ENCODE measurements at places on chromosomes 7 and 10. TPM values are rescaled to one million over a fixed set of nuclear protein-coding genes. Genes with fewer than 3 reads are reported as not detected.

- no peak for DNase-seq
These were observed 204.1 kb downstream of the EBF3 start for GRCh38 chr10:129760003-129760315.

GRCh38 chr10:61633665-61634064 lies 29.1 kb upstream of the CABCOCO1 start:
- DNase-seq, result no peak

DNA sequence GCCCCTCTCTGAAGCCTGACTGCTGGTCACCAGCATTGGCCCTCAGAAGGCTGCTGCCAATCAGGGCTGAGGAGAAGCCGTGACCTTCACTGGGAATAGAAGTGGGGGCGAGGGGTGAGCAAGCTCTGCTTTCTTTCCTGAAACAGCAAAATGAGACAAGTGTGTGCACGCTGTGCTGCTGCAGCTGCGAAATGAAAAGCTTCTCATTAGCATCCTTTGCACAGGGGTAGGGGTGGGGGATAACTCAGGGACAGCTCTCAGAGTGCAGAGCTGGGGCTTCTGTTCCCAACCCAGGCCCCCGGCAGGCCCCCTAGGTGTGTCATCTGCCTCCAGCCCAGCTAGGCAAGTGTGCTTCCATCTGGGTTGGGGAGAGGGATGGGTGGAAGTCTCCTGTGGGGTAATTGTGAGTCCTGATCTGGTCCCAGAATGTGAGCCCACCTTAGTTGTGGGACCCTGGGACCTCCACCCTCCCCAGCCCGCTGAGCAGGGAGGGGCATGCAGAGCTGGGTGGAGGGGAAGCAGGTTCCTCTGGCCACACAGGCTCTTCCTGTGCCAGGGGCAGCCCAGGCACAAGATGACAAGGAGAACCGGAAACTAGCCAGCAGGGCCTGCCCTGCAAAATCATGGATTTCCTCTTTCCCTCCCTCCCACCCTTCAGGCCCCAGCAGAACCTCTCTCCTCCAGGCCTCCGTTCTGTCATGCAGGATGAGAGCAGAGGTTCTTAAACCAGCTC lies 22.2 kb downstream of the ZNF467 start:
- no peak for DNase-seq

GRCh38 chr7:106767498-106768323 lies 97.4 kb upstream of the PIK3CG start:
- DNase-seq, result no peak

DNA sequence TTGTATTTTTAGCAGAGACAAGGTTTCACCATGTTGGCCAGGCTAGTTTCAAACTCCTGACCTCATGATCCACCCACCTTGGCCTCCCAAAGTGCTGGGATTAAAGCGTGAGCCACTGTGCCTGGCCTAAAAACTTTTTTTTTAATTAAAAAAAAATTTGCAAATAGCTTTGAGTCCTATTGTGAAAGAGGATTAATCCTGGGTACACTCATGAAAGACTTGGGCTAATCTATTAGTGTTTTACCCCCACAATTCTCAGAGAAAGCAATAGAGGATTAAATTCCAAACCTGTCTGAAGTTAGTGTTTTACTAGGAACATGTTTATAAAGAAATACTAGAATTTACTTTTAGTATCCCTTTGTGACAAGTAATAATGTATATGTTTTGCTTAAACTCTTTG lies 76.9 kb upstream of the ITGB1 start:
- DNase-seq, result no peak

DNA sequence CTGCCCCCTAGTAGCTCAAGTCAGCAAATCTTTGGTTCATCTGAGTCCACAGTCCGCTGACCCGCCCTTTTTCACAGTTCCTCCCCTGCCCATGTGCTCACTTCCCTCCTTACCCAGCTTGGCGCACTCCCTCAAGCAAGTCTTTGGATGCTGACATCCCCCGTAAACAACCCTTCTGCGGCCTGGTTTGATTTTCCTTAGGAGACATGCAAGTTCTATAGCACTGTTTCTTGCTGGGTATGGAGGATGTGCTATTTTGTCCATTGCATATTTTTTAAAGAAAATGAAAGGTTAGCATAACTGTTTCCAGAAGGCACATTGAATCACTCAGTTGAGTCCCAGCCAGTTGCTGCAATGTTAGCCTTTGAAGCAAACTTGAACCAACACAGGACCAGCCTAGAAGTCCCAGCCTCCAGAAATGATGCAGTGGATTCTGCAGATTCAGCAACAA lies 38.2 kb downstream of the HTRA1 start:
- DNase-seq, result no peak

DNA sequence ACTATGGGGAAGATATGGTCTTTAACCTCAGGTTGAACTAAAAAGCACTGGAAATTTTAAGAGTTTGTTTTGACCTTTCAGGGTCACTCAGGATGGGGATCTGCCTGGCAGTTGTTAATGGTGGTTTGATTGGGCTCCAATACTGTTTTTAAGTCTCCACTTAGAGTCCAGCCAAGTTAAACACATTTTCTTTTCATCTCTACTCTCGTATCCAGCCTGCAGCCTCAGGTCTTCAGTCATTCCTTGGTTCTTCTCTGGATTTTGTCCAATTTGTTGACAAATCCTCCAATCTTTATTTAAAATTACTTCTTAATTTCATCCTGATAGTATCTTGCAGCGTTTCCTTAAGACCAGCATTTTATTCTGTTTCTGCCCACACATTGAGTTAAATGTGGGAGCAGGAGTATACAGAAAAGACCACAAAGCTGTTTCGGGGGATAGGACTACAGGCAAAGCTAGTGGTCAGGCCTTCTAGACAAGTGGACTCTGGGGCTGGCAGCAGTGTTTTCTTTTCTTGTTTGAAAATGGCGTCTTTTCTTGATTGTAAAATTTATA lies 133.2 kb upstream of the INHBA start:
- DNase-seq, result no peak

DNA sequence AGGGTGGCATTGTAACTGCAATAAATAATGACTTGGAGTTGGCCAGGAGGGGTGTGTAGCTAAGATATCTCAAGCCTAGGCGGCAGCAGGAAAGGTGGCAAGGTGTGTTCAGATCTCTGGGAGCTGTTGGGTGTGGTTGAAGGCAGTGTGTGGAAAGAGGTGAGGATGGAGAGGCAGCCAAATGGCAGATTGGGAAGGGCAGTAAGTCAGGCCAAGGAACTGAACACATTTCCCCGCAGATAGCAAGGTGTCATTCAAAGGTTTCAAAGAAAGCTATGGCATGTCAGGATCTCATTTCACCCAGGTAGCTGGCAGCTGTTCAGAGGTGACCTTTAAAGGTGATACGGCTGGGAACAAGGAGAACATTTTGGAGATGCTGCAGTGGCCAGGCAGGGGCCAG lies 586.0 kb upstream of the MGMT start:
- DNase-seq, result no peak

- DNase-seq, result no peak
These were observed 286.7 kb downstream of the FZD1 start for GRCh38 chr7:91550931-91551330.

DNA sequence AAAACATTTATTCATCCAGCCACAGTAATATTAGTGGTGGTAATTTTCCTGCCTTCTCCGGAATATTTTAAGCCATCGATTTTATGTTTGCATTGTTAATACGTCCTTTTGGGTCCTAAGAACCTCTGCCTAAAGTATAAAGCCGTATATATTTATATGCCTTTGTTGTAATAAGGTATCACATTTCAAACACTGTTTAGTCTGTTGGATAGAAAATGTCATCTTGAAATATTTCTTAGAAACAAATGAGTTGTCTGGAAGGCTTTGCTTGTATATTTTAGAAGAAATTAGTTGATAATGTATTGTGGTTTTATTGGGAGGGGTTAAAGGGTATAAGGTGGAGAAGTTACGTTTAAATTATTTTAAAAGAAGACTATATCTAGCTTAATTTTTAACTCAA lies 11.1 kb downstream of the PRPF18 start:
- no peak for DNase-seq

DNA sequence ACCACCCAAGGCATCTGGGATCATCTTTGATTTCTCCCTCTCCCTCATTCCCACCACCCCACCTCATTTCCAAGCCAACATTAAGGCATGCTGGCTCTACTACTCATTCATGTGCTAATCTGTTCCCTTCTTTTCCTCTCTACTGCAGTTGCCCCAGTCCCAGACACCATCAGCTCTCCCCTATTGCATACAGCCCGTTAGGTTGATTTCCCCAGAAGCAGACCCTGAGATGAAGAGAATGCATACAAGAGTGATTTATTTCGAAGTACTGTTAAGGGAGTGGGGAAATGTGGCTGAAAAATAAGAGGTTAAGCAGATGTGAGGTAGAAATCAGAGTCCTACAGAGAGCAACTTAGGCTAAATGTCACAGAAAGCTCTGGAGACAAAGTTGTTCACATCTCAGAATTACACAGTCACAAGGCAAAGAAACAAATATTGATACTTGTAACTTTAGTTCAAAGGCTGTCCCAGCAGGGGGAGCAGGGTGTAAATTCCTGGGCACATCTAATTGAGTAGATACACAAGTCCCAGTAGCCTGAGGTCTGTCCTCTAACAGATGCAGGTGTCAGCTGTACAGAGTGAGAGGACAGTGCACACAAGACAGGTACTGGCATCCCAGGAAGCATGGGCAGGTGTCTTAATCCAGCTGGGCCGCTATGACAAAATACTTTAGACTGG lies 20.9 kb downstream of the AKR1D1 start:
- DNase-seq, result peak; percentile 58

- peak; percentile 38 for DNase-seq
These were observed 101.2 kb upstream of the ZNF746 start for GRCh38 chr7:149598721-149599308.

GRCh38 chr7:157087646-157088045 lies 51.1 kb upstream of the UBE3C start:
- DNase-seq, result no peak

- no peak for DNase-seq
These were observed 28.2 kb upstream of the ECHDC3 start for GRCh38 chr10:11713963-11714362.

- DNase-seq, result no peak
These were observed 583.3 kb upstream of the SORCS1 start for GRCh38 chr10:107747851-107748250.

- DNase-seq, result no peak
These were observed 161.5 kb downstream of the SEMA3D start for GRCh38 chr7:85025312-85025756.

GRCh38 chr10:100109670-100110069 lies 28.0 kb upstream of the CPN1 start:
- DNase-seq, result no peak

- peak; percentile 71 for DNase-seq
These were observed 5.0 kb upstream of the ANKRD61 start for GRCh38 chr7:6026011-6026819.

ITGA8 gene
- 46.0 TPM for total RNA-seq

DNAJC12 gene
- 82.5 TPM for total RNA-seq

PIP gene
- total RNA-seq, result not detected

HPS6 gene
- 20.6 TPM for total RNA-seq

GGCT gene
- 34.8 TPM for total RNA-seq

CRHR2 gene
- not detected for total RNA-seq

TBX20 gene
- 13.5 TPM for total RNA-seq

INA gene
- total RNA-seq, result 10.9 TPM
